Fibroblast of upper back skin (primary cell): ENCODE measurements at places on chromosomes 7 and 10.
A peak's percentile ranks its signal among the peaks of the same experiment; 100 is the strongest.

GRCh38 chr10:73773152-73773879 is 8.5 kb upstream of the CHCHD1 start:
- DNase-seq, result no peak

DNA sequence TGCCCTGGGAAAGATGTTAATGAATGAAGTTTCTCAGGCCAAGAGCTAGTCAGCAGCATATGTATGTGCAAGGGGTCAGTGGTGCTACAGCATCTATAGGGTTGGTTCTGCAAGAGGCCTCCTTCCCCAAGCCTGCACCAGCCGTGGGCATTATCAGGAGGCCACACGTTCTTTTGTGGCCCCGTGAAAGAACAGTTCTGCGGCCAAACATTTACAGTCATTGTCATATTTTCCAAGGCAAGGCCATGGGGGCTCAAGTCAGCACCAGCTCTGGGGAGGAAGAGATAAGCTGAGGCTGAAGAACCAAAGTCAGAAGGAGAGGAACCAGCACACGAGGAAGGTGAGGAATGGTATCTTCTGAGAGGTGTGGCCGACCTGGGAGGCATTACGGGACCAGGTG is 54.4 kb upstream of the TMEM72 start:
- no peak for DNase-seq

DNA sequence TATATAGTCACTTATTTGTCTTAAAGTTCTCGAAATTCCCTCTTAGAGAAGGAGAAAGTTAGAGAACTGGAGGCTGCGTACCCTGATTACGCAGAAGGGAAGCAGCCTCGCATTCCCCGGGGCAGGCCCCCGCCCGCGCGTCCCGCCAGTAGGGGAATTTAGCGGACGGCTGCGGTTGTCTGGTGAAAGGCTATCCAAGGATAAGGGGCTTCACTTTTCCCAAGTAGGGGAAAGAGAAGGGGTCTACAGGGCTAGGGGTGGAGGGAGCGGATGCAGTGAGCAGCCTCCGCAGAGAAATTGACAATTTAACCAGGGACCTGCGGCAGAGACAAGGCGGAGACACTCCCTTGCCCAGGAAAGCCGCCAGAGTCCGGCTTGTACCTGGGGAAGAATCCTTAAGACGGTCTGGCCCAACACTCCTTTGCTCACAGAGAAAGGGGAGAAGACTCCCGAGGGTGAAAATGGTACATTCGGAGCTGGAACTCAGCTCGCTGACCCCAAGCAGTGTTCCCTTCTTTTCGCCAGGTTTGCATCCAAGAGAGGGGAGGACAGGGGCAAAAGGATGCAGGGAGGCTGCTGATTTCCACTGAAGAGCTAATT is 994 bp upstream of the MAGI2 start:
- peak; percentile 43 for DNase-seq

GRCh38 chr7:142111499-142111898 is at the start of gene MGAM2:
Gene MGAM2 (plus strand): TSS chr7:142111718. CDS start chr7:142116874, 5,156 bp downstream.
- no peak for DNase-seq

- no peak for DNase-seq
Measured at GRCh38 chr7:48637382-48637781, 287.0 kb upstream of the CDC14C start.

GRCh38 chr10:16986406-16987205 is 143.0 kb downstream of the CUBN start:
- peak; percentile 96 for DNase-seq

GRCh38 chr10:5317547-5318107 is 47.1 kb upstream of the UCN3 start:
- peak; percentile 88 for DNase-seq

DNA sequence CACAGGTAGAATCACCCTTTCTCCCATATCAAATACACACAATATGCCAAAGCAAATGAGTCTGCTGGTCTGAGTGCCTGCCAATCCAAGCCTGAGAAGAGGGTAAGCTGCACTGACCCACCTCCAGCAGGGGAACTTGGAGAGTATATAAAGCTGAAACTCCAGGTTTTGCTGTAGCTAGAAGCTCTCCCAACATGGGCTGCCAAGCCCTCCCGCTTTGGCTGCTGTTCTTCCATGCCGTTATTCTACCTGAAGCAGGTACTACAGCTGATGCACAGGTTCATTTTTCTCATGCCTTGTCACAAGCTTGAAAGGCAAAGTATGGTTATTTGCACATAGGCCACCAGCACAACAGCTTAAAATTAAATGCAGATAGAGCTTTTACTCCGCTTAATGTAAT is 21.5 kb upstream of the C10orf120 start:
- DNase-seq, result no peak

GRCh38 chr7:129615018-129615417 is 3.5 kb downstream of the NRF1 start:
- DNase-seq, result peak; percentile 46

GRCh38 chr10:77125231-77125630 is 512.4 kb downstream of the KCNMA1 start:
- DNase-seq, result no peak
